ENCODE measurements at places on chromosomes 12 and 14. TPM values are rescaled to one million over a fixed set of nuclear protein-coding genes. Genes with fewer than 3 reads are reported as not detected.

CEP290 gene
- total RNA-seq, result 6.6 TPM

NXPH4 gene
- total RNA-seq, result 4.1 TPM

SDR9C7 gene
- total RNA-seq, result not detected

SRP54 gene
- 52.4 TPM for total RNA-seq

FGD4 gene
- total RNA-seq, result 3.5 TPM

REP15 gene
- total RNA-seq, result 0.62 TPM

HRK gene
- 0.76 TPM for total RNA-seq

MSI1 gene
- 1.1 TPM for total RNA-seq

TSPAN31 gene
- 16.7 TPM for total RNA-seq

FOXN4 gene
- total RNA-seq, result 0.06 TPM

TMEM63C gene
- 0.96 TPM for total RNA-seq

CCDC175 gene
- total RNA-seq, result not detected

SRRM4 gene
- total RNA-seq, result not detected

MYRFL gene
- not detected for total RNA-seq

USP44 gene
- 0.23 TPM for total RNA-seq

MYF6 gene
- total RNA-seq, result not detected

IRF9 gene
- total RNA-seq, result 21.5 TPM

TOMM20L gene
- total RNA-seq, result not detected

PTGDR gene
- total RNA-seq, result not detected

INSM2 gene
- not detected for total RNA-seq

TEX52 gene
- total RNA-seq, result not detected

SLC35E3 gene
- 15.9 TPM for total RNA-seq

OR4E2 gene
- not detected for total RNA-seq

KRT80 gene
- total RNA-seq, result 58.1 TPM

TSHR gene
- total RNA-seq, result not detected

PTPN6 gene
- 12.6 TPM for total RNA-seq

KRT74 gene
- total RNA-seq, result not detected

NOP9 gene
- 15.2 TPM for total RNA-seq

SDS gene
- 0.42 TPM for total RNA-seq

PLBD1 gene
- 4.5 TPM for total RNA-seq

DGLUCY gene
- 16.1 TPM for total RNA-seq

OTX2 gene
- not detected for total RNA-seq

C1S gene
- 41.1 TPM for total RNA-seq

KRT75 gene
- 0.13 TPM for total RNA-seq

MUCL1 gene
- not detected for total RNA-seq

OR6C4 gene
- total RNA-seq, result not detected

GALNT6 gene
- 4.0 TPM for total RNA-seq

GNB3 gene
- 2.2 TPM for total RNA-seq

ANKS1B gene
- 0.38 TPM for total RNA-seq

GPR65 gene
- total RNA-seq, result not detected

KRT77 gene
- not detected for total RNA-seq

LGR5 gene
- total RNA-seq, result not detected

IL26 gene
- not detected for total RNA-seq

LUM gene
- total RNA-seq, result 0.44 TPM

EPYC gene
- not detected for total RNA-seq

Measured in A549 treated with CORT108297 at 1 μM for 4 hours (cell line).